ENCODE measurements at places on chromosomes 1 and 21.

- no peak for DNase-seq
Measured at GRCh38 chr1:34529935-34530859, 224.7 kb upstream of the GJB5 start.

- DNase-seq: no peak
Measured at GRCh38 chr1:2441746-2442145, 29.4 kb upstream of the PEX10 start.

DNA sequence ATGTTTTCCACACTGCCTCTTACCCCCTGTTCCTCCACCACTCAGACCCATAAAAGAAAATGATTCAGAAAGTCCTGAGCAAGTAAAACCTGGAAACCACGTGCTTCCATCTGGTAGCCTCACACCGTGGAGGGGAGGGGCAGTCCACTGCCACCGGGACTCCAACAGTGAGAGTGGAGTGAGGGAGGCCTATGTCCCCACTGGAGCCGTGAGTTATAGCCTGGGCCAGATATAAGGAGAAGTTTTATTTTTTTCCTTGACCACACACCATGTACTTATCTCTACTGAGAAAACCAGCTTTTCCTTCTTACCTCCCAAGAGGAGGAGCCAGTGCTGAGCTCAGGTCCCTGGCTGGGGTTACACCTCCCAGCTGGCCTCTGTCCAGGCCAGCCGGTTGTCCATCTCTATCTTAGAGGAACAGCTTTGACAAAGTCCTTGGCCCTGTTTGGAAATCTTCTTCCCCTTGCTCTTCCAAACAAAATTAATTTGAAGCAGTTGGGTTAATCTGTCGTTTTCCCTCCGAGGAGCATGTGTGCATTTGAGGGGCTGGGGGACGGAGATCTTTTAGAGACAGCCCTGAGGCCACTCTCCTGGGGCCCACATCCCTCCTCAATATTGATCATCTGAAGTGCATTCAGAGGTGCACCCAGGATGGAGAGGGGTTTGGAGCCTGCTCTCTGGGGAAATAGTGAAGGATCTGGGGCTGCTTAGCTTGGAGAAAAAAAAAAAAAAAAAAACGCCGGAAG lies 49.1 kb upstream of the SERBP1 start:
- DNase-seq: peak; percentile 72

DNA sequence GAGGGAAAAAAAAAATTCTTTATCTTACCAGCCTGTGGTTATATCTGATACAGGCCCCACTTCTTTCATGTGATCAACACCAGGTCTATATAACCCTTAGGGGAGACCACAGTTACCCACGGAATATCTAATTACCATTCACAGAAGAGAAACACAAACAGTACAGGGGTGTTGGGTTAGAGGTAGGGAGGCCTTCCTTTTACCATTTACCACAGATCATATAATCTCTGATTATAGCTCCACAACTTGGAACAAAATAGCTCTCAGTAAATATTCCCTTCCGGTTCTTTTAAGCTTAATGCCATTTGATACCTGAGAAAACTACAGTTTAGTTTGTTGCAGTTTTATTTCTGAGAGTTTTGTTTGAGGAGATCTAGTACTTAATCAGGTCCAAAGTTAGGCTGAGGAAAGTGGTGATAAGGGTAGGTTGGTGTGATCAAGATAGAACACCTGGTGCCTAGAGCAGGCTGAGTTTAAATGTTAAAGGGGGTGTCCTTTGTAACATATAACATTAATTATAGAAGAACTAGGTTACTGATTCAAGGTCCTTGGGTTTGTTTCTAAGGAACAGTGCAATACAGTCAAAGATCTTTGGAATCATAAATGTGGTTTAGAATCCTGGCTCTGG lies 14.1 kb downstream of the EPB41 start:
- no peak for DNase-seq

- peak; percentile 20 for DNase-seq
Measured at GRCh38 chr1:209587789-209588188, 4.3 kb downstream of the CAMK1G start.

DNA sequence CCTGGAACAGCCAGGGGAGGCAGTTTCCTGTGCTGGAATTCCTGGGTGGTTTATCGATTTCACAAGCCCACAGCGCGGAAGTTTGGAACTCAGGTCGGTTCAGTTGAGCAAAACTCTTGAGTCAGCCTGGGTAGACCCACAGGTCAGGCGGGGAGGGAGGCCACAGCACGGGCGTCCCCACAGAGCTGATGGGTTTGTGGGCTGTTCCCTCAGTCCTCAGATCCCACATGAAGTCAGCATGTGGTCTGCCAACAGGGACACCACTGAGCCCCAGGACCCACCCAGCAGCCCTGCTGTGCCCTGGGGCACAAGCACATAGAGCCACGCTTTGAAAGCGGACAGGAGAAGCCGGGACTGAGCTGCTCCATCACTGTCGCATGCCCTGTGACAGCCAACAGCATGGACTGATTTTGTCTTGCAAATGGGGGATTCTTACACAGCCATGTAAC lies 17.4 kb downstream of the BMP8A start:
- DNase-seq: no peak

DNA sequence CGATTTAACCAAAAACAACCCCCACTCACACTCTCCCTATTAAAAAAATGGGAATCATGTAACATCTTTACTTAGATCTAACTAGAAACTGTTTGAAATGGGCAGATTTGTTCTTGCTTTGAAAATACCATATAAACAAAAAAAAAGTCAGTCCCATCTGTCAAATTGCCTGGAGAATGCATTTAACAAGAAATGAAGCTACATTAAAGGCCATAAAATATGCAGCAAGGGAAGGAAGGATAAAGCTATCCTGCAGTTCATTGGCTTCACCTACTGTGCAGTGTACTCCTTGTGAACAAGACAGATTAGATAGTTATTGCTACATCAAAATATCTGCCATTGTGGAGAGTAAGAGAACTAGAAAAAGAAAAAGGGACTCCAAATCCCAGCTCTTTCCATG lies 160.5 kb downstream of the LRRC7 start:
- DNase-seq: no peak

GRCh38 chr1:107530543-107530942 lies 389.7 kb downstream of the NTNG1 start:
- peak; percentile 15 for DNase-seq

DNA sequence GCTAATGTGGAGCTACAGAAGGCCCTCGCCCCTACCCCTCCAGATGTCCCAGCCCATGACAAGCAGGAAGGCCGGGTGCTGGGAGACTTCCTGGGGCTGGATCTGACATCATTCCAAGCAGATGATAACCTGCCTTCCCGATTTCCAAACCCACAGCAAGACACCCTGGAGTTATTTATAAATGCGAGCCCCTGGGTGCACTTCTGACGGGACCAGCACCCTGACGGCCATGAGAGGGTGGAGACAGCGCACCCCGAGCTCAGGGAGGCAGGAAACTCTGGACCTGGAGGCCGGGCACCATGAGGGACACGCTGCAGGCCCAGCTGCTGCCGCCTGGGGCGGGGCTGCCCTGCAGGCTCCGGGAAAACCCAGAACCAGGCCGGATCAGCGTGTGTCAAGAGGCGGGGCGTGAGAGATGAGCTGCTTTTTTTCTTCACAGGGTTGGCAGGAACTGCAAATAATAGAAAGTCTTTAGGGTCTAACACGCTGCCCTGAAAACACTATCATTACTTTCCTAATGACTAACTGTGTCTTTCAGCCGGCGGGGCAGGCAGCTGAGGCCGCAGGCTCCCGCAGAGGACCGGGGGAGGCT lies 2.5 kb upstream of the PCBP3 start:
- no peak for DNase-seq

DNA sequence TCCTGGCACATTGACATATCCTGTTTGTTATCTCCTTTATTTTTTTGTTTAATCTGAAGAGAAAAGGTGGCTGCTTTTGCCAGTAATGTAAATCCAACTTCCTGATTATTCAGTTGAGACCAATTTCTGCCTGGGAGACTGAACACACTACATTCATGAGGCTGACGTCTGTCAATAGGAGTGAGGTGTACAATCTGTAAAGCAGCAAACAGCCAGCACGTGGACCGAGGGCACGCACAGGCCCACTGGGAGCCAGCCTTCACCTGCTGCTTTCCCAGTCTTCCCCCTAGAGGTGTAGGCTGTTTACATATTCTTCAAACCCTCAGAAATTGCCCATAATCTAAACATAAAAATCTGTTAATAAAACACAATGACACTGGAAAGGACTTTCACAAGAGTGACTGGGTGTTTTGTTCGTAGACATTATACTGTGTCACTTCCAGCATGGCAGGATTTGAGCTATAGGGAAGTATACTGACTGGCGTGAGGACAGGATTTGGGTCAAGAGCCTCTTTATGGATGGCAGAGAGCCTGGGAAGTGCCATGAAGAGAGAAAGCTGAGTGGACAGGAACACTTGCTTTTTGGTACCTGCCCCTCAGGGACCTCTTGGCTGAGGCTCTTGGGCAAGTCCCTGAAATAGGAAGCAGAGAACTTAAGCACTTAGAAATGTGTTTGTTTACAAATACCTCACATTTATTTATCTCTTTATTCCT lies 552.9 kb upstream of the CAMK1G start:
- DNase-seq: no peak

GRCh38 chr1:229108598-229109201 lies 162.2 kb upstream of the RAB4A start:
- peak; percentile 65 for DNase-seq

- DNase-seq: no peak
Measured at GRCh38 chr21:42541174-42541573, 27.5 kb downstream of the SLC37A1 start.

DNA sequence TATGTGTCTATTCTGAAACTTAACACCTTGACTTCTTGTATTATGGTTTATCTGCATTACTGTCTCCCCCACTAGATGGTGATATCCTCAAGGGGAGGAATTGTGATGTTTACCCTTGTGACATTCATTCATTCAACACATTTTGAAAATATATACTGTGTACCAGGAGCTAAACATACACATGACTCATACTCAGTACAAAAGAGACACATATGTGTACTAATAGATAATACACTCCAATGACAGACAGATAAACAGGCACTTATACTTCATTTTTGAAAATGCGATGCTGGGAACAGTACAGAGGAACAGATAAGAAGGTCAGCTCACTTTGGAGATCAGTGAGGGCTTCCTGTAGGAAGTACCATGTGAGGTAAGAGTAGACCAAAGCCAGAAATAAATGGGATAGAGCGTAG lies 8.9 kb upstream of the RAB3GAP2 start:
- peak; percentile 25 for DNase-seq

GRCh38 chr1:19872190-19872589 lies 10.0 kb upstream of the OTUD3 start:
- peak; percentile 44 for DNase-seq

- DNase-seq: peak; percentile 23
Measured at GRCh38 chr1:32636914-32637645, 13.3 kb downstream of the ZBTB8OS start.

GRCh38 chr1:201904579-201904978 lies 15.9 kb downstream of the SHISA4 start:
- peak; percentile 73 for DNase-seq

- no peak for DNase-seq
Measured at GRCh38 chr1:76293831-76294230, 219.3 kb downstream of the ST6GALNAC3 start.

GRCh38 chr21:25806060-25806459 lies 71.3 kb downstream of the GABPA start:
- no peak for DNase-seq

- DNase-seq: no peak
Measured at GRCh38 chr1:19229828-19230325, 19.8 kb upstream of the UBR4 start.

GRCh38 chr1:20255666-20256065 lies 35.0 kb upstream of the VWA5B1 start:
- peak; percentile 56 for DNase-seq

- DNase-seq: no peak
Measured at GRCh38 chr1:15116966-15117365, 36.6 kb upstream of the TMEM51 start.

DNA sequence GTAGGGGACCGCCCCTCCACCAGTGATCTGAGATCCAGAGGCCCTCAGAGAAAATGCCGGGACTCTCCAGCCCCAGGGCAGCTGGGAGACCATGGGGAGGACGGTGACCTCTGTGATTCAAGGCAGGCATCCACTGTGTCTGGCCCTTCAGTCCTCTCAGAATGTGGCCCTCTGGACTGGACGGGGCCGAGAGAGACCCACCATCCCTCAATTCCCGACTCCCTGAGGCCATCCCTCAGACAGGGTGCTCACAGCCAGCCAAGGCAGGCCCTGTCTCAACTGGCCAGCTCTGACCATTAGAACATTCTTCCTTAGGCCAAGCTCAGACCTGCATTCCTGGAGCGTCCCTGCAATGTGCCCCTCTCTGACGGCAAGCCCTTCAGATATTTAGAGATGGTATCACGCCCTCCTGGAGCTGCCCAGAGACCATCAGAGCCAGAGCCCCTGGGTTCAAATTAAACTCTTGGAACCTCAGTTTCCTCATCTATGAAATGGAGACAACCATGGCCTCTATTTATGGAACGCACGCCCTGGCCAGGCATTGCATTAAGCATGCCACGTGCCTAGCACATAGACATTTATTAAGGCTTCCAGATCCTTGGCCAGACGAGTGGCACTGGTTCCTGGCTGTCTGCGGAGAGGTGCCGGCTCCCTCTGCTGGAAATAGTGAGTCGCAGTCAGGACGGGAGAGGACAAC lies 9.6 kb upstream of the EPS8L3 start:
- peak; percentile 65 for DNase-seq

DNA sequence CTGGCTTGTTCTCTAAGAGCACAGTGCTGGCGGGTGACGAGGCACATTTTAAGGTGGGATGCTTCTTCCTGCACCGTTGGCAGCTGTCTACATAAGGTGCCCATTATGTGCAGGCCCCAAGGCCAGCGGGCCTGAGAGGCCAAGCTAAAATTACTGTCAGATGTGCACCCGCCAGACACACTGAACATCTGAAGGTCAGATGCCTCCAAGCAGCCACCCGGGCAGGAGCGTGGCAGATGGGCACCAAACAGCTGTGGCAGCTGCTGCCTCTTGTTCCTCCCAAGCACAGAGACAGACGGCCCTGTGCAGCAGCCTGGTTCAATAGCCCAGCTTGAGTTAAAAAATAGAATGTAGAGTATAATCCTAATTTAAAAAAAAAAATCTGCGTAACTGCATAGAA lies 211.9 kb upstream of the EDN2 start:
- DNase-seq: no peak

GRCh38 chr1:67840449-67840848 lies 7.2 kb upstream of the GNG12 start:
- peak; percentile 62 for DNase-seq

- no peak for DNase-seq
Measured at GRCh38 chr21:21174676-21175075, 176.5 kb downstream of the NCAM2 start.

DNA sequence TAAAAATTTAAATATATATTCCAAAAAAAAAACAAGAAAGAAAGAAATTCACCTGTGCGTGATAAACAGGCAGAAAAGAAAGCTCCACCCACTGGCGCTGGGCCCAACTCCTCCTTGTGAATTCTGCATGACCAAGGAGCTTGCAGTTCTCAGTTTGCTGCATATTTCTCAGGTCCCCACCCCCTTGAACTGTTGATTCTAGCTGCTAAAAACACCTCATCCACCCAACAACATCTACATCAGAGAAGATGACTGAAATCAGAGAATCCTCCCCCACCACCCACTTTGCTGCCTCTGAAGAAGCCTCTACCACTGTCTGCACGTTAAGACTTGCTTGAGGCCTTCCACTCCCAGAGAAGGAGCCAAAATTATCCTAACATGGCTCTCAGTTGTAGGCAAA lies 104.8 kb downstream of the RGS2 start:
- peak; percentile 49 for DNase-seq

GRCh38 chr21:41387042-41387819 lies 25.4 kb downstream of the MX2 start:
- DNase-seq: no peak

Data from renal cortical epithelial cell (primary cell).